Astrocyte of the cerebellum (primary cell): ENCODE measurements at places on chromosomes 2 and 18.

DNA sequence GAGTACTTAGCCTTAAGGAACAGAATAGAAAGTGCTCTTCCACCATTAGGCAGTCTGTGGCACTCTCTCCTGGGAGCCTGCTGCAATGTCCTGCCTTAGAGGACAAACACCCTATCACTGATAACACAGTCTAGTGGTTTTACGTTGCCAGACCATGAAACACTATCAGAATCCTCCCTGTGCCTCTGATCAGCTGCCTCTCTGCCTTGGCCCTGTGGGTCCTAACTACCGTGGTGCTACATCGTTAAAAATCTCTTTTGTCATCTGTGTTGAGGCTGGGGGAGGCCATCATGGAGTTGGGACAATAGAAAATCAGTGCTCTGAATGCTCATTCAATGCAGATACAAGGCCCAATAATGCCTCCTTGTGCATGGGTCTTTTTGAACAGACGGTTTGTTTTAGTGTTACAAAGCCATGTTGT, 11.9 kb upstream of the APCDD1 start:
- DNase-seq = no peak

- no peak for DNase-seq
Observed at GRCh38 chr18:12001421-12001820, 20.1 kb downstream of the IMPA2 start.

DNA sequence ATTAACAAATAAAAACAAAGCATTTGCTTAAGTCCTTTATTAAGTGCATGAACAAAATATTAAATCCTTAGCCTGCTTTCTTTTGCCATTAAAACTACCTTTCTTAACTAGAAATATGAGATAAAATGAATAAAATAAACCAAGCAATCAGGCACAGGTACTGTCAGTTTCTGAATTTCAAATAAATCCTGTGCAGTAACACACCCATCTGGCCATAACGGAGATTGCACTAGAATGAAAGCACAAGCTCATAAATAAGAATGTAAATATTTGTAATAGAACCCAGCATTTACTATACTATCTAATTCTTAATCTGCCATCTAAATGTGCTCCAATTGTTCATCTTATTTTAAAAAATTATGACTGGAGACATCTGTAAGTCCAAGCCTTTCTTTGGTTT, 31.9 kb downstream of the PRKRA start:
- no peak for DNase-seq

- DNase-seq = no peak
Observed at GRCh38 chr2:108491848-108492247, 42.4 kb upstream of the LIMS1 start.
